ENCODE measurements at places on chromosomes 1 and 21.

DNA sequence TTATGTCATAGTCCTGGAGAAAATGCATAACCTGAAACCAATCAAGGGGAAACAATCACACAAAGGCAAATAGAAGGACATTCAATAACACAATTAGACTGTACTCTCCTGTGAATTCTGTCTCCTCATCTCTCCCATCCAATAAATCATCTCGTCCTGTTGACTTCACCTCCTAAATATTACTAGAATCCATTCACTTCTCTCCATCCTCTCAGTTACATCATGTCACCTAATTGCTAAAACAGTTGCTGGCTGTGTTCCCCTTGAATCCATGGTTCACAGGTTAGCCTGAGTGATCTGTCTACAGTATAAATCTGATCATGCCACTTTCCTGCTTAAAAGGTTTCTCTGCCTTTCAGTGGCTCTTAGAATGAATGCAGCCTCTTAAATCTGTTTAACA is 220.2 kb downstream of the TGFB2 start:
- no peak for DNase-seq

GRCh38 chr1:59046134-59046533 is 250.8 kb upstream of the FGGY start:
- DNase-seq, result no peak

DNA sequence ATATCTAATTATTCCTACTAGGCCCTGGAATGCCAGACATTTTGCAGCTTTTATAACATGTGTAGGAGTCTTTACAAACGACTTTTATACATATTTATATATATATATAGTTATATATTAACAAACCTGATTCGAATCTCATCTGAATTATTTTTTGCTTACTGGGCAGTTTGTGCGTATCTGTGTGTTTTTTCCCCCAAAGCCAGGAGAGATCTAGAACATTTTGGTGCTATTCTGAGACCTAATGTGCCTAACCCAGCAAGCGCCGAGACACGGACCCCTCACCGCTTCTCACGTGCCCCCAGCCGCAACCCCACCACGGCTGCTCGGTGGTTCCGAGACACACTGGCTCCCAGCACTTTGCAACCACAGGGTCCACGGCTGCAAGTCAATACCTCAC is 54.8 kb downstream of the CASZ1 start:
- no peak for DNase-seq

- no peak for DNase-seq
Measured at GRCh38 chr21:20108016-20108415, 890.2 kb upstream of the NCAM2 start.

- DNase-seq, result no peak
Measured at GRCh38 chr1:243801378-243801777, 48.7 kb downstream of the AKT3 start.

DNA sequence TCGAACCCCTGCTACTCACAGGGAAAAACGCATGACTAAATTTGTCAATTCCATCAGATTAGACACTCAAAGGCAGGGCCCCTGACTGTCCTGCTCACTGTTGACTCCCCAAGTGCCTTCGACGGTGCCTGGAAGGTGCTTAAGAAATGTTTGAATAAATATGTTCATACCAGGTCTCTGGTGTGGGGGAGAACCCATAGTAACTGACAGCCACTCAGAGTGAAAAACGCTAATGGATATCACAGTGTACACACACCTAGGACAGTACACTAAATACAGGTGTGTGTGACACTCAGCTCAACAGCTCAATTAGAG is 39.7 kb upstream of the WASF2 start:
- no peak for DNase-seq

- DNase-seq, result no peak
Measured at GRCh38 chr1:56572334-56573050, 6.9 kb downstream of the PLPP3 start.

- DNase-seq, result no peak
Measured at GRCh38 chr1:4006676-4007374, 106.8 kb upstream of the C1orf174 start.

- no peak for DNase-seq
Measured at GRCh38 chr1:193241132-193241827, 54.9 kb upstream of the B3GALT2 start.

GRCh38 chr1:52360595-52360968 is 5.4 kb downstream of the CC2D1B start:
- DNase-seq, result no peak

DNA sequence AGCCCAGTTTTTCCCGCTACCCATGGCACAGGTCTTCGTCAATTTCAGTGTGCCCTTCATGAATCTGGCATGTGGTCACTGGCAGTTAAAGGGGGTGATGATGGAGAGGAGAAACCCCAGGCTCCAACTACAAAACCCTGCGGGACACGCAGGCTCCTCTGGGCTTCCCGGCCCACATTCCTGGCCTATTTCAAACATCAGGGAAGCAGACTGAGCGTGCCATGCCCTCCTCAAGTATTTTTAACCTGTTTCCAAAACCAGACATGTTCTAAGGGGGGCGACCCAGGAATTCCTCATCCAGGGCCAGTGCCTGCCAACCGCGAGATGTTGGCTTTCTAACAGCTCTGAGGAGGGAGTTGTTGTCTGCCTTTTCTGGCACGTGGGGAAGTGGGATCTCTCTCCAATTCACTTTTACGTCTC is 85.1 kb downstream of the CAPZB start:
- no peak for DNase-seq

GRCh38 chr21:45408801-45409261 is 3.9 kb downstream of the COL18A1 start:
- DNase-seq, result no peak

- DNase-seq, result no peak
Measured at GRCh38 chr1:31396633-31397351, 16.2 kb upstream of the SERINC2 start.
